ENCODE measurements at places on chromosomes 5 and 9.

- no peak for DNase-seq
These were observed 15.6 kb upstream of the EPB41L4B start for GRCh38 chr9:109336409-109336808.

GRCh38 chr9:13550519-13550918 lies 271.0 kb upstream of the MPDZ start:
- DNase-seq, result no peak

- DNase-seq, result no peak
These were observed 359.7 kb downstream of the TRIM32 start for GRCh38 chr9:117046666-117047327.

GRCh38 chr5:143791848-143792731 lies 19.9 kb upstream of the HMHB1 start:
- DNase-seq, result no peak

DNA sequence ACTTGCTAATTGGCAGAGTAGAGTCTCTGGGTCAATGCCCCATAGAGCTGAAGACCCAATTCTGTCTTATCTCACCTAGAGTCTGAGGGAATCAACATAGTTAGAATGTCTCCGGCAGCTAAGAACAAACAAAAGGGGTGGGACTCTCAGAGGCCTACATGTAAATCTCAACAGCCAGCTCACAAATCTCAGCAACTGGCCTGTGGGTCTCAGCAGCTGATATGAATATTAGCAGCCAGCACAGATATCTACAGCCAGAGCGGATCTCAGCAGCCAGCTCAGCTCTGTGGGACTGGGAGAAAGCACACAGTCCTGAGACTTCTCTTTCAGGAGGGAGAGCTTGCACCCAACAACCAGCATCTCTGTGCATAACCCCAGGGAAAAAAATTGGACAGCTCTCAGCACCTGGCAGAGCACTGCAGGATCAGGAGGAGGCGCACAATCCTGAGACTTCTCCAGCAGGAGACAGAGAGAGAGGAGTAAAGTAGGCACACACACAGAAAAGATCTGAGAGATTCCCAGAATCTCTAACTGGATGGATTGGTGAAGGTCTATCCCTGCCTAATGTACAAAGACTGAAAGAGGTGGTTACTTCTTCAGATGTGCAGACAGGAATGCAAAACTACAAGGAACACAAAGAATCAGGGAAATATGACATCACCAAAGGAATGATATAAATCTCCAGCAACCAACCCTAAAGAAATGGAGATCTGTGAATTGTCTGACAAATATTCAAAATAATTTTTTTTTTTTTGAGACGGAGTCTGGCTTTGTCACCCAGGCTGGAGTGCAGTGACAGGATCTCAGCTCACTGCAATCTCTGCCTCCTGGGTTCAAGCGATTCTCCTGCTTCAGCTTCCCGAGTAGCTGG lies 29.2 kb downstream of the KLF4 start:
- no peak for DNase-seq

DNA sequence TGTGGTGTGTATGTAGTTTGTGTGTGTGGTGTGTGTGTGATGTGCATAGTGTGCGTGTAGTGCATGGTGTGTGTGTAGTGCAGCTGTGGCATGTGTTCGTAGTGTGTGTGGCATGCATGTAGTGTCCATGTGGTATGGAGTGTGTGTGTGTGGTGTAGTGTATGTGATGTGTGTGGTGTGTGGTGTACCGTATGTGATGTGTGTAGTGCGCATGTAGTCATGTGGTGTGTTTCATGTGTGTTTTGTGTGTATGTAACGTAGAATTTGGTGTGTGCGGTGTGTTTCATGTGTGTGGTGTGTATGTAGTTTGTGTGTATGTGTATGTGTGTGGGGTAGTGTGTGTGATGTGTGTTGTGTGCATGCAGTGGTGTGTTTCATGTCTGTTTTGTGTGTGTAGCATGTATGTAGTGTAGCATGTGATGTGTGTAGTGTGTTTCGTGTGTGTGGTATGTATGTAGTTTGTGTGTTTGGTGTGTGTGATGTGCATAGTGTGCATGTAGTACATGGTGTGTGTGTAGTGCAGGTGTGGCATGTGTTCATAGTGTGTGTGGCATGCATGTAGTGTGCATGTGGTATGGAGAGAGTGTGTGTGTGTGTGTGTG lies 40.7 kb downstream of the SYK start:
- DNase-seq, result no peak

DNA sequence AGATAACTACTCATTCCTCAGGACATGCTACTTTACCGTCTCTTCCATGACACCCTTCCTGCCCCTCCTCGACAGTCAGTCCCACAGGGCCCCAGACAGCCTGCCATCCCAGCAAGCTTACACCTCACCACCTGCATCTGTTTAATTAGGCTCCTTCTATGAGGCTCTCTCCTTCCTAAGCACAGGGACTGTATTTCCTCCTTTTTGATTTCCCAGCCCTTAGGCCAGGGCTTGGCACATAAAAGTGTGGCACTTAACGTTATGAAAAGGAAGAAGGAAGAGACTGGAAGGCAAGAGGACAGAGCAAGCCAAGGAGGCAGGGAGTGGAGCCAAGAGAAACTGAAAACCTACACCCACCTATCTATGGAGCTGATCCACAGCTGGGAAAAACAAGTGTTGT lies 146.8 kb downstream of the SIL1 start:
- no peak for DNase-seq

- no peak for DNase-seq
These were observed 54.0 kb downstream of the PCA3 start for GRCh38 chr9:76818271-76818670.

- no peak for DNase-seq
These were observed 124.3 kb upstream of the CXCL14 start for GRCh38 chr5:135703016-135703550.

- no peak for DNase-seq
These were observed 263.9 kb downstream of the ARRDC3 start for GRCh38 chr5:91119217-91119616.

DNA sequence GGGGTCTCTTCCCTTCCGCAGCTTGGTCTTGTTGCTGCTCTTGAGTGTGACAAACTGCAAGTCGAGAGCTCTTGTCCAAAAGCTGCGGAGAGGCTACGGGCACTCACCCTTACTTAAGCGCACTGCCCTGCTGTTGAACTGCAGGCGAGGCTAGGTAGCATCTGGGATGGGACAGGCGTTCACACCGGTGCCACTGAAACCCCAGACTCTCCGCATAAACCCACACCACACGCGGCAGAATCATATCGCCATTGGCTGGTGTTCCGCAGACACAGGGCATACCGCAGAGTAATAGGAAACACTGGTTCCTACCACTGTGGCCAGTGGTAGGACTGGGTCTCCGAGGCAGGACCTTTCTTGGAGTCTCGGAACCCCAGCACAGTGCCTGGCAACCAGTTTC lies 2.2 kb upstream of the NPR3 start:
- peak; percentile 22 for DNase-seq

DNA sequence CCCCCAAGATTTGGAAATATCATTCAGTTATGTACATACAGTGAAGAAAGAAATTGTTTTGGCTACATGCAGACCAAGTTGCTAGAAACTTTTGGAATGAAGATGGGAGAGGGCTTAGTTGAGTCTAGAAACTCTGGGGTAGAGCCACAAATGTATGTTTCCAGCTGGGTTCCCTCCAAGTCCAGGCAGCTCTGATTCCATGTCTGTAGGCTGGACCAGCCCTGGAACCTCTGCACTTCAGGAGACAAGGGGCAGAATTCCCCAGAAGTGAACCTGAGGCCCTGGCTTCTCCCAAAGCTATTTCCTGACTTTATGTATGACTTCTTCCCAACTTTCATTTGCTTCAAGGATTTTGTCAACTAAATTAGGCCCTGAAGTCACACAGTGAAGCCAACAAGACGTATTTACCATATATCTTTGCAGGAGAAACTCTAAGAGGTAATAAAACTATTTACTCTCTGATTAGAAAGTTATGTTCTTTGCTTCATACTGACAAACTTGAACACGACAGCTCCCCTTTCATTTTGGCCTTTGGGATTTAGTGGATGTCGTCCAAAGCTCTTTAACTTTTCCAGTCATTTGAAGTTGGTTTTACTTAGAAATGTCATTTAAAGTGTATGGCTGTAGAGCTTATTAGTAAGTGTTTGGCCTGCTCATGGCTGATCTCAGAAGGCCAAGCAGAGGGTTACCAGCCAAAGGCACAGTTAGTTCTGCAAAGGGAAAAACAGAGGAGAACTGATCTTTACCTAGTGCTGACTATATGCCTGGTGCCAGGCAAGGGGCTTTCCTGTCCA lies 152.0 kb upstream of the SLC28A3 start:
- DNase-seq, result no peak

GRCh38 chr5:179259731-179260323 lies 85.4 kb downstream of the ADAMTS2 start:
- DNase-seq, result no peak

DNA sequence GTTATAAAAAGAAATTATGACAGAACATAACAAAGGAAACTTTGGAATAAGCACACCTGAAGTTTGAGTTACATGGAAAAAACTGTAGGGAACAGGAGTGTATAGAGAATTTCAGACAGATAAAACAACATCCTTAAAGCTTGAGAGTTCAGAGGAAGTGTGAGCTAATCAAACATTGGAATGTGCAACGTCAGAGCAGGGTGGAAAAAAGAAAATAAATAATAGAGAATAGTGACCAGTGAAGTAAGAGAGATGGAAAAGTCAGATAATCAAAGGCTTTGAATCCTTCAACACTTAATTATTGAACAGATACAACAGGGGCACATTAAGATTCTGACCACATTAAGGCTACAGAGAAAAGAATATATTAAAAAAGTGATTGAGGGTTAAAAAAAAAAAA lies 128.5 kb upstream of the CDH10 start:
- DNase-seq, result no peak

GRCh38 chr9:83511051-83511450 lies 27.1 kb downstream of the FRMD3 start:
- DNase-seq, result no peak

- DNase-seq, result no peak
These were observed 9.4 kb downstream of the ERAP2 start for GRCh38 chr5:96885518-96886338.

DNA sequence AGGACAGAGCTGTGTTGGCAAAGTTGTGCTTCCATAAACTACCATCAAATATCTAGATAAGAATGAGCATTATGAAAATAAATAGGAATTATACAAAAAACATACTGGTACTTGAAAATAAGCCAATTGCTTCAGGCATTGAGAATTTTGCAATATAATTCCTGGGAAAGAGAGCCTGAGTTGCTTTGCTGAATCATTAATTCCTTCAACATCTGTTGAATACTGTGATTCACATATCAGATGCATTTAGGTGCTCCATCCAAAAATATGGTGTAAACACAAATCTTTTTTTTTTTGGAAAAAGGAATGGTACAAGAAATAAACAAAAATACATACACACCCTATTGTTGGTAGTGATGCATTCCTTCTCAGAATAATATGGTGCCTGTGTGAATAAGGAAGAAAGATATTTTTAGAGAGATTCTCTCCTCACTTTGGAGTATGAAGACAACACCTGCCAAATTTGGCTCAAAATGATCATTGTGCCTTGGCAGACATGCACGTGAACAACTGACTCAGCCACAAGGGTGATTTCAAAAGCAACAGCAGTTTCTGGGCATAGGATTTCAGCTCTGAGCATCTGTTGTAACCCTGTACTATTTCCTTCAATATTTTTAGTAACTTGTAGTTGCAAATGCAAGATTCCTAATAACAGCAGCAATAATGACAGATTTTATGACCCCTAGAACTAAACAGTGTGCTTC lies 96.7 kb downstream of the CAVIN4 start:
- no peak for DNase-seq

DNA sequence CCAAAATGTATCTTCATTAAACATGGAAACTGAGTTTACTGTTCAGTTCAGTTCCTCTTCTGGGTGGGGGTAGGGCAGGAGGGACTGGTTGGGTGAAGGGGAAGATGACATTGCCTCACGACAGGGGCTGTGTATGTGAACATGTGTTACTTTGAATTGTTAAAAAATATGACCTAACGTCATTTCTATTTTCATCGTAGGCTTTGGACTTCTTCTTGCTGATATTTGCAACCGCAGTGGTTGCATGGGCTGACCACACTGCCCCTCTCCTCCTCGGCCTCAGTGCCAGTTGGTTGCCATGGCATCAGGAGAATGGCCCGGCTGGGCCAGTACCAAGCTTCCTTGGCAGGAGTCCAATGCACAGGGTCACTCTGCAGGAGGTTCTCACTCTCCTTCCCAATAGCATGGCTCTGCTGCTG lies 41.5 kb downstream of the HACD4 start:
- DNase-seq, result no peak

DNA sequence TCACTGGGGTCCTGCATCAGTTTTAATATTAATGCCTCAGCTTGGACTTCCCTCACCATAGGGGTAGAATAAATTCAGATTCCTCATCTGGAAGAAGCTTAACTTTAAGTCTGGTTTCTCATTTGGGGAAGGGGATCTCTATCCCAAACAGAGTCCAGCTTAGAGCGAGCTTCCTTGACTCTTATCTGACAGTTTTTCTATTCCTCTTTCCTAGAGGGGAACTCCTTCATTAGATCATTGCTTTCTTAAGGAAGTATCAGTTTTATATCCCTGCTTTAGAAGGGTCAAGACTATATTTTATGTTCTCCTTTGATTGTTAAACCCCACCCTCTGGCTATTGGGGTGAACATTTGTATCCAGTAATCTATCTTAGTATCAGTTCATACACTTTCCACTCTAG lies 24.2 kb upstream of the CDC42SE2 start:
- DNase-seq, result no peak

DNA sequence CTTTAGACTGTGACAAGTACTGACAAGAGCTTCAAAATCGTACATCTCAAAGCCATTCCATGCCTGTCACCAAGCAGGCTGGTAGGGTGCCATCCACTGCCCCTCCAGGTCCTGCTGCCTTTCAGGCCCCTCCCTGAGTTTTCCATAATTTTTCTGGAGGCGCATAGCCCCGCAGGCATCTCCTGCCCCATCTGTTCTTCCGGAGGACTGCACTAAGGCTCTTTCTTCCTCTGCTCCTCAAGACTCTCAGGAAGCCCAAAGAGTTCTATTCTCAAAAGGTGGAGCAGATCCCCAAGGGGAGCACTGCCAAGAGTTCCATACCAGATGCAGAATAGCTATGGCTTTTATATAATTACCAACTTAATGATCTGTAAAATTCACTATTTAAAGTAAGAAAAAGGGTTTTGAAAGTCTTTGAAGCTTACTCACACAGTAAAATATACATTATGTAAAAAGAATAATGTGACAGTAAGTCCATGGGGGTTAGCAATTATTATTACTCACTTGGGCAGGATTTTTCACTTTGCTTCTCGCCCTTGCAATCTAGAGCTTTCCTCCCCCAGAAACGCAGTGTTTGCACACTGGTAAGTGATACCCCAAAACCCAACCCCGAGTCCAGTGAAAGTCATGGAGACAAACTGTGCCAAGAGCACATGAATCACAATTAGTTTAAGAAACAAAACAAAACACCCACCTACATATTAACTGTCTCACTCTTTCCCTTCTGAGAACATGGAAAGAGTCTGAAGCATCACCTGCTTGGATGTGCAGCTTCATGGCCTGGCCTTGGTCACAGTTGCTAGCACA lies 114.1 kb upstream of the DAPK1 start:
- no peak for DNase-seq

DNA sequence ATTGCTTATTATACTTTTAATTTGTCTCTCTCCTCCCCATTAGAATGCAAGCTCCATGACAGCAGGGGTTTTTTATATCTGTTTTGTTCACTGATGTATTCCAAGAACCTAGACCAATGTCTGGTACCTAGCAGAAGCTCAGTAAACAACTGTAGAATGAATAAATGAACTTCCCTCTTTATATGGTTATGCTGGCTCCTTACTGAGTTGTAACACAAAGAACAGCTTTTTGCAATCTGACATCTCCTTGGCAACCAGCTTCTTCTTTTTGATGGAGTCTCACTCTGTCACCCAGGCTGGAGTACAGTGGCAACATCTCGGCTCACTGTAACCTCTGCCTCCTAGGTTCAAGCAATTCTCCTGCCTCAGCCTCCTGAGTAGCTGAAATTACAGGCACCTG lies 13.6 kb downstream of the TRMO start:
- no peak for DNase-seq

GRCh38 chr5:125190232-125191087 lies 444.0 kb upstream of the ZNF608 start:
- DNase-seq, result no peak
